ENCODE measurements at places on chromosomes 12 and 14. TPM values are rescaled to one million over a fixed set of nuclear protein-coding genes. Genes with fewer than 3 reads are reported as not detected.

Gene FGF6
- not detected for total RNA-seq

DNA sequence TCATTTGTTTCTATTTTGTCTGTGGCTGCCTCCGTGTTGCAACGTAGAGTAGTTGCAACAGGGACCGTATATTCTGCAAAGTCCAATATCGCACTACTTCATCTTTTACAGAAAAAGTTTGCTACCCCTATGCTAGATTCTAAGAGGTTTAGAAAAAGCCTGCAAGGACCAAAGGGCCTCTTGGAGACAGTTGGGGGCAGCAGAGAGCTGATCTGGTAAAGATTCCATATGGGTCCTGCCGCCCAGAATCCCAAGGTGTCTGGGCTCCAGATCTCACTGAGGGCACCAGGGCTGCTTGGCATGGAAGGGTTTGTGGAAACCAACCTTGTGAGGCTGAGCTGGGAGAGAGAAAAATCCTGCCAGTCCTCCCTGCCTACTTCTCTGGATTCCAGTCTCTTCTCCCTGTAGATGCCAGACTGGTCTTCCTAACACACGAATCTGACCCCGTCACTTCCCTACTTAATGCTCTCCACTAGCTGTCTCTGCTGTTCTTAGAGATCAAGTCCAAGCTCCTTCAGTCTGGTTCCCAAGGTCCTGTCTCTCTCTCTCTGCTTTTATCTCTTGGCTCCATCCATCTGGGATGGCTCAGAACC, 74.6 kb downstream of the GLRX5 start:
- no peaks in the 10 kb centered on the region for H3K4me1 ChIP-seq
- H3K36me3 ChIP-seq: no peaks in the 10 kb centered on the region
- no peaks in the 10 kb centered on the region for H3K27me3 ChIP-seq
- H3K4me3 ChIP-seq: no peak overlapping the region
- H3K27ac ChIP-seq: no peak overlapping the region

DNA sequence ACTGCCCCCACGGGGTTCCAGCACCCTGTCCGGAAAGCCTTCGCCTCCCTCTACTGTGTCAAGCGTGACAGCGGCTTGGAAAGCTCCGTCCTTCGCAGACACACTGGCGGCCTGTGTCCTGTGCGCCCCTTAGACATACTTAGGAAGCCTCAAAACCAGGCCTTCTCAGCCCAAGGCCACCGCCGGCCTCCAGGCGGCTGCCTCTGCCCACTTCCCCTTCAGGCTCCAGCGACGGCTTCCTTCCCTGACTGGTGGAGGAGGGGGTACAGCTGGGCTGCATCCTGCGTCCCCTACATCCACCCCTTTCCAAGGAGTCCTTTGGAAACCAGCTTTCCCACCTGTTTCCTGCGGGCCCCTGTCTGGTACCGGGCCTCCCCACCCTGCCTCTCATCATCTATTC, 2.5 kb upstream of the CACNA2D4 start:
- H3K36me3 ChIP-seq: no peaks in the 10 kb centered on the region
- no peak overlapping the region for H3K4me3 ChIP-seq
- peaks cover 19% of the 10 kb centered on the region for H3K4me1 ChIP-seq
- H3K27ac ChIP-seq: no peak overlapping the region

GRCh38 chr12:57268264-57268663, 17.3 kb upstream of the STAC3 start:
- H3K27me3 ChIP-seq: no peaks in the 10 kb centered on the region
- DNase-seq: no peak
- peaks cover 77% of the 10 kb centered on the region for H3K36me3 ChIP-seq

DNA sequence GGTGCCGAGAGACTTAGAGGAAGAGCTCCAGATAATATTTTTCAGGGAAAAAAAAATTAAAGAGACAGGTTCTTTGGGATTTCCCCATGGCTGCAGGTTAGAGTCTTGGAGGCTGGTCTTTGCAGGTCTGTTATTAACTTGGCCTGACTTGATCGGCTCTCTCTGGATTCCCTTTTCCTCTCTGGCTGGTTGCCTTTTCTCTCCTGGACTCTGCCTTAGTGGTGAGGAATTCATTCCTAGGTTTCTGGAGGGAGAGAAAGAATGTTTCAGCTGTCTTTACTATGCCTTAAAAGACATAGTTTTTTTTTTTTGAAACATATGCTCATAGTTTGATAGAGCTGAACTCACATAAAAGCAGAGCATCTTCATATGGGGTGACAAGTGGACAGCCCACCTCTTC, 336.3 kb downstream of the BMP4 start:
- no peaks in the 10 kb centered on the region for H3K27me3 ChIP-seq
- H3K36me3 ChIP-seq: no peaks in the 10 kb centered on the region
- H3K27ac ChIP-seq: no peak overlapping the region
- no peak for DNase-seq
- H3K4me3 ChIP-seq: no peak overlapping the region

GRCh38 chr14:76331328-76332011, 44.5 kb upstream of the ESRRB start:
- no peaks in the 10 kb centered on the region for H3K36me3 ChIP-seq
- peaks cover 47% of the 10 kb centered on the region for H3K27me3 ChIP-seq
- H3K27ac ChIP-seq: no peak overlapping the region
- H3K4me1 ChIP-seq: no peaks in the 10 kb centered on the region
- DNase-seq: no peak
- no peak overlapping the region for H3K4me3 ChIP-seq

DNA sequence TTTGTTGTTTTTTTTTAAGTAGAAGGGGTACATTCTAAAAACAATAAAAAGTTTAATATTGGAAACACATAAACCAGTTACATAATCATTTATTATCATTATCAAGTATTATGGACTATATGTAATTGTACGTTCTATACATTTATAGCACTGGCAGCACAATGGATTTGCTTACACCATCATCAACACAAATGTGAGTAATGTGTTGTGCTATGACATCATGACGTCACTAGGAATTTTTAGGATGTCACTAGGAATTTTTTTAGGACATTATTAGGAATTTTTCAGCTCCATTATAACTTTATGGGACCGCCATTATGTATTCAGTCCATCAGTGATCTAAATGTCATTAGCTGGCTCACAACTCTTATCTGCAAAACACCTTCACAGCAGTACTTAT, 126.8 kb upstream of the SYT10 start:
- no peak overlapping the region for H3K4me3 ChIP-seq
- H3K36me3 ChIP-seq: no peaks in the 10 kb centered on the region
- no peaks in the 10 kb centered on the region for H3K4me1 ChIP-seq
- H3K27ac ChIP-seq: no peak overlapping the region

- no peaks in the 10 kb centered on the region for H3K4me1 ChIP-seq
- no peak overlapping the region for H3K27ac ChIP-seq
- no peaks in the 10 kb centered on the region for H3K27me3 ChIP-seq
- no peak for DNase-seq
Observed at GRCh38 chr12:3571323-3571722, 80.3 kb downstream of the PRMT8 start.

DNA sequence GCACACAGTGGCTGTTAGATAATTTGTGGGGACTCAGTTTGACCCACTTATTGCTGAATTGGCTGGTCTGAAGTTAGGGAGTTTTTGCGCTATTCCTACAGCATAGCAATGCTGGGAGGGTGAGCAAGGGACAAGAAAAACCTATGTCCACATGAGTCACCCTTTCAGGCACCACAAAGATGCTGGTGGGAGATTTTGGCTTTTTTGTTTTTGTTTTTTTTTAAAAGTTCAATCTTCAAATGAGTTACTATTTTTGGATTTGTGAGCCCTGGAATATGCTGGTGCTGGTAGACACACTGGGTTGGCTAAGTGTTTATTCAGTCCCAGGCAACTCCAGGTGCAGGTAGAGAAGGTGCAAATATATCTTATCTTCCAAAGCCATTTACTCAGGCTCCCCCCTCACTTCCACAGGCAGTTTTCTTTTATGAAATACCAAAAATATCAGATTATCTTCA, 143.4 kb downstream of the BTG1 start:
- H3K4me1 ChIP-seq: no peaks in the 10 kb centered on the region
- H3K36me3 ChIP-seq: no peaks in the 10 kb centered on the region
- H3K27me3 ChIP-seq: no peaks in the 10 kb centered on the region
- DNase-seq: no peak
- no peak overlapping the region for H3K27ac ChIP-seq

Data from left lung (tissue), 14 donors.